ENCODE measurements at places on chromosomes 2 and 18.

- DNase-seq: peak; percentile 90
Observed at GRCh38 chr18:35131387-35132020, 90.3 kb downstream of the MAPRE2 start.

GRCh38 chr18:22267697-22268096, 98.3 kb downstream of the GATA6 start:
- no peak for DNase-seq

DNA sequence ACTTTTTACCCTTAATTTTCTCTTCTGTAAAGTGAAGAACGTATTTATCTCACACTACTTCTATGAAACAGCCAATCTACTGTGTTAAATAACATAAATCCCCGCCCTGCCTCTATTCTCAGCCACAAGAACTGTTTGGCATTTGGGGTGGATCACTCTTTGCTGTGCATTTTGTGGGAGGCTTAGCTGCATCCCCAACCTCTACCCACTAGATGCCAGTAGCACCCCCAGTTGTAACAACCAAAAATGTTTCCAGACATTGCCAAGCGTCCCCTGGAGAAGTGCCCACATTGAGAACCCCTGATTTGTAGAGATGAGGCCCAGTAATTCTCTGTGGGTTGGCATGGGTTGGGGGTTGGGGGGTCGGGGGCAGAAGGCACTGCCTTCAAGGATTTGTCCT, 94.7 kb upstream of the BOD1L2 start:
- no peak for DNase-seq

- peak; percentile 35 for DNase-seq
Observed at GRCh38 chr2:36655453-36655852, 41.1 kb upstream of the VIT start.

DNA sequence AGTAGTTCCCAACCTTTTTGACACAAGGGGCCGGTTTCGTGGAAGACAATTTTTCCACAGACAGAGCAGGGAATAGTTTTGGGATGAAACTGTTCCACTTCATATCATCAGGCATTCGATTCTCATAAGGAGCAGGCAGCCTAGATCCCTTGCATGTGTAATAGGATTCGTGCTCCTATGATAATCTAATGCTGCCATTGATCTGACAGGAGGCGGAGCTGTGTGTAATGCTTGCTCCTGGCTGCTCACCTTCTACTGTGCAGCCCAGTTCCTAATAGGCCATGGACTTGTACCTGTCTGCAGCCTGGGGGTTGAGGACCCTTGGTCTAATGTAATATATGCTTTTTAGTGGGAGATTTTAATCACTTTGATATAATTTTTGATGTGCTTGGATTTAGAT, 188.7 kb upstream of the KLHL14 start:
- no peak for DNase-seq

DNA sequence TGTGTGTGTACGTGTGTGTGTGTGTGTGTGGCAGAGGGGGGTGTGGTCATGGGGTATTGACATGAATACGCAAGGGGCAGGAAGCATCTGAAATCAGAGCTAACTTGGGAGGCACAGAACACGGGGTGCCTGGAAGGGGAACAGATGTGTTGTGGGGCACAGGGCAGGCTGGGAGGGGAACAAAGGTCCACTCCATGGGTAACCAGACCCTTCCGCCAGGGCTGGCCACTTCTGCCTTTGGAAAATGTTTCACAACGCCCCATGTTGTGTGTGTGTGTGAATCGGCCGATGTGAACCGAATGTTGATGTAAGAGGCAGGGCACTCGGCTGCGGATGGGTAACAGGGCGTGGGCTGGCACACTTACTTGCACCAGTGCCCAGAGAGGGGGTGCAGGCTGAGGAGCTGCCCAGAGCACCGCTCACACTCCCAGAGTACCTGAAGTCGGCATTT, at the start of gene SLC11A1:
Gene SLC11A1, plus strand, starts transcription at position 358 of the 451 bp plus-strand sequence. CDS start 96 bp downstream, outside the sequence.
- no peak for DNase-seq

DNA sequence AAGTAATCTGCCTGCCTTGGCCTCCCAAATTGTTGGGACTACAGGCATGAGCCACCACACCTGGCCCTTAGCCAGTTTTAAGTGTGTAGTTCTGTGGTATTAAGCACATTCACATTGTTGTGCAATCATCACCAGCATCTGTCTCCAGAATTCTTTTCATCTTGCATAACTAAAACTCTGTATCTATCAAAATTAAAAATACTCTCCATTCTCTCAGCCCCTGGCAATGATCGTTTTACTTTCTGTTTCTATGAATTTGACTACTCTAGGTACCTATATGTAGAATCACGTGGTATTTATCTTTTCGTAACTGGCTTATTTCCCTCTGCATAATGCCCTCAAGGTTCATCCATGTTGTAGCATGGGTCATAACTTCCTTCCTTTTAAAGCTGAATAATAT, 45.5 kb upstream of the CAVIN2 start:
- DNase-seq: no peak

- DNase-seq: no peak
Observed at GRCh38 chr2:76640905-76641304, 881.3 kb downstream of the LRRTM4 start.

DNA sequence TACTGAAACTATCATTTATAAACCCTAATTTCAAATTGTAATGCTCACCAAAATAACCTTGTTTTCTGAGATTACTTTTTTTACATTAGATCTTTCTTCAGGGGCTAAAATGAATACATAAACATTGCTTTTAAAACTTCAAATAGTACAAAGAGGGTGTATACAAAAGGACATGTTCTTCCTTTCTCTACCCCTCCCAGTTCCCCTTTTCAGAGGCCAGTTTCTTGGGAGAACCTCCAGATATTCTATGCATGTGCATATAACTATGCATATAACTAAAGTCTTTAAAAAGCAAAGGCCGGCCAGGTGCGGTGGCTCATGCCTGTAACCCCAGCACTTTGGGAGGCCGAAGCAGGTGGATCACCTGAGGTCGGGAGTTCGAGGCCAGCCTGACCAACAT, 10.6 kb upstream of the FAM117B start:
- DNase-seq: no peak

DNA sequence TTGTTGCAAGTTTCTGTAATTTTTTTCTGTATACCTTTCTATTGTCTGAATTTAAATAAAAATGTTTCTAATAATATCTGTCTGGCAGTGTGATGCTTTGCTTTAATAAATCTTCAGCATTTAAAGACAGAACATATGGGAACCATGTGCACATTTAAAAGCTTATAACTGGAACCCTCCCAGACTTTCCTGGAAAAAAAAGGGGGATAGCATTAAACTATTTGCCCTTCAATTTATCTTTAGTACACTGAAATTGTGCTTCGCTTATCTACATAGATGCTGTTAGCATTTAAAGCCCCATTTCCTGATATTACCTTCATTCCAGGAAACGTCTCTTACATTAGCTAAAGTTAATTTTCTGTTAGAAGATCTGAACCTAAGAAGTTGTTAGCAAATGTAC, 64.6 kb downstream of the ZC3H6 start:
- no peak for DNase-seq

DNA sequence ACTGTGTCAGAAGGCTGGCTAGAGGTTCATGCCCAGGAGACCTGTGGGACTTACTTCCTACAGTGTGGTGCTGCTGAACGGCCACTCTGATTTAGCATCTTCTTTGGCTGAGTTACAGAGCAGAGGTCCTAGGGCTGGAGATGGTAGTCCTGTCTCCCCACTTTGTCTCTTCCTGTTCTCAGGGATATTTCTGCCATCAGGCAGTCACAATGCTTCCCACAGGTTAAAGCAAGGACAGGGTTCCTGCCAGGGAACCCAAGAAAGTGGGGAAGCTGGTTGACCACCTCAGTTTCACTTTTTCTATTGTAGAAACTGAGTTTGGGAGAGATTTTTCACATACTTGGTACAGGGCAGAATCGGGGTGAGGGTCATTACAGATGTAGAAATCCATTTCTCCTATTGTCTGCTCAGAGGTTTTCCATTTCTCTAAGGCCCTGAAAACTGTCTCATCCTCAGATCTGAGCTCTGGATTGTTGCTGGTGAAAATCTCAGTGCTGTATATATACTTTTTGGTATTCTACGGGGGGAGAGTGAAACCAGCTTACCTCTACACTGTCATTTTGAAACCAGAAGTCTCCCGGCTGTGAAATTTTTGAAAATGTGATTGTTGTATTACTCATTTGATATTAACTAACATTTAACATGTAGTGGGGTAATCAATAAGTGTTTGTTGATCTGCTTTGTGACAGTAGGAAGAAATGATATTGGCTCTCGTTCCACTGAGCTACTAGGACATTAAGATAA, 37.0 kb upstream of the MEP1B start:
- DNase-seq: no peak

GRCh38 chr2:233430651-233431050, 76.4 kb downstream of the DGKD start:
- DNase-seq: no peak

- peak; percentile 57 for DNase-seq
Observed at GRCh38 chr2:178804791-178805190, 2.4 kb downstream of the TTN start.

DNA sequence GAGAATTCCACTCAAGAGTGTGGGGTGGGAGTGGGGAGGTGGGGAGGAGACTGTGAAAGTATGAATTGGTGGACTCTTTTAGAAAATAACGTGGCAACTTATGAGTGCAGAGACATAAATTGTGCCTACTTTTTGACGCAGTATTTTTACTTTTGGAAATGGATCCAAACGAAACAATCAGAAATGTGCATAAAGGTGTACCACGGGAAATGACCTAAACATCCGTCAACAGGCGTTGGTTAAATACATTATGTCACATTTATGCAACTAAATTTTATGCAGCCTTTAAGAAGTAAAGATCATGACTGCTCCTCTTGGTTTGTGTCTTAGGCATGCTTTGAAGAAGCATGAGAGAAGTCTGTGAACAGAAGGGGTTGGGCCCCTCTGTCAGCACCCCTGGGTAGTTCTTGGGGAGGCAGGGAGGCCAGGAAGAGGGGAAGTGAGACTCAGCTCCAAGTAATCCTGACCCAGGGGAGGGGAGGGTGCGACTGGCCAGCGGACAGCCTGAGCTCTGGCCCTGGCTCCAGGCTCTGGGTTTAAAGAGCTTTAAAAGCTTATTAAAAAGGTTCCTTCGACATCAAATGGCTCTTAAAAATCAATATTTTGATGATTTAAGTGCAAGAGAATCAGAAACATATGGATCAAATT, 126.4 kb upstream of the HAAO start:
- no peak for DNase-seq

- no peak for DNase-seq
Observed at GRCh38 chr2:188146888-188147287, 144.8 kb upstream of the GULP1 start.

DNA sequence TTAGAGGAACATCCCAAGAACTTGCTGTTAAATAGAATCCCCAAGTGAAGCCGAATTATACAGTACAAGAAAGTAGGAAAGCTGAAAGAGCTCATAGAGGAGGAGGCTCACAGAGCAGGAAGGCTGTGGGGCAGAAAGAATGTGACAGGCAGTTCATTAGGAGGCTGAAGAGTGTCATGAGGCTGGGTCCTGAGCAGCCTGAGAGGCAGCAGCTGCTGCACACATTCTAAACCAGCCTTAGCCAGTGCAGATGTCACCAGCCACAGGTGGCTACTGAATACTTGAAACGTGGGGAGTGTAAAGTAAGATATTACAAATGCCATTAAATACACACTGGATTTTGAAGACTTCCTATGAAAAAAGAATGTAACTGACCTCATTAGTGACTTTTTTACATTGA, 490.2 kb upstream of the KLHL29 start:
- DNase-seq: no peak

- no peak for DNase-seq
Observed at GRCh38 chr2:232282508-232283055, 96.0 kb upstream of the ALPP start.

- peak; percentile 39 for DNase-seq
Observed at GRCh38 chr2:105804266-105804665, 59.6 kb downstream of the NCK2 start.

GRCh38 chr2:70477441-70477844, 76.2 kb downstream of the TGFA start:
- DNase-seq: no peak

- DNase-seq: no peak
Observed at GRCh38 chr2:152396763-152397162, 61.8 kb downstream of the FMNL2 start.

DNA sequence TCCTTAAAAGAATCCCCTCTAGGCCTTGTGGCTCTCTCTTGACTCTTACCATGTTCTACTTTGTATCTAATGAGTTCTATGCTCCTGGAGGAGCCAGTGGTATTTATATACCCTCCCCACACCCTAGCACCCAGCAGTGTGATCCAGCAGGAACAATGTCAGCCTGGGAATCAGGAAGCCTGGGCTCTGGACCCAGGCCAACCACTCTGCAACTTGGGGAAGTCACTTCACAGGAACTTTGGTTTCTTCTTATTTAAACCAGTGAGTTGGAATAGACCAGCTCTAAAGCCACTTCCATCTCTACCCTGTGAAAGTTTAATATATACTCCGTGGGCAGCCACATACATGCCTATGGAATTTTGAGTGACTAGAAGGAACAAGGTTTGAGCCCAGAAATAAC, 11.6 kb upstream of the SPTBN1 start:
- no peak for DNase-seq

DNA sequence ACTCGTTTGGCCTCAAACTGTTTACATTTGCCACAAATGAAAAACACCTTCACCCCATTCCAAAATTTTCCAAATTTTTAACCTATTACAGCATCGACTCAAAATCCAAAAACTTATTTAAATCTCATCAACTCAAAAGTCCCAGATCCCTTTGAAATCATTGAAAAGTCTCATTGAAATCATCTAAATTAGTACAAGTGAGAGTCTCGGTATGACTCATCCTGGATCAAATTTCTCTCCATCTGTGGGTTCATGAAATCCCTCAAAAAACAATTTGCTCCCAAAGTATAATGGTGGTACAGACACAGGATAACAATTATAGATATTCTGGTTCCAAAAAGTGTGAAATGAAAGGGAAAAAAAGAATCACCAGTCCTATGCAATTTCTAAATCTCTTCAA, 65.1 kb downstream of the LRP1B start:
- no peak for DNase-seq

GRCh38 chr2:37367984-37368383, 23.6 kb downstream of the QPCT start:
- no peak for DNase-seq

DNA sequence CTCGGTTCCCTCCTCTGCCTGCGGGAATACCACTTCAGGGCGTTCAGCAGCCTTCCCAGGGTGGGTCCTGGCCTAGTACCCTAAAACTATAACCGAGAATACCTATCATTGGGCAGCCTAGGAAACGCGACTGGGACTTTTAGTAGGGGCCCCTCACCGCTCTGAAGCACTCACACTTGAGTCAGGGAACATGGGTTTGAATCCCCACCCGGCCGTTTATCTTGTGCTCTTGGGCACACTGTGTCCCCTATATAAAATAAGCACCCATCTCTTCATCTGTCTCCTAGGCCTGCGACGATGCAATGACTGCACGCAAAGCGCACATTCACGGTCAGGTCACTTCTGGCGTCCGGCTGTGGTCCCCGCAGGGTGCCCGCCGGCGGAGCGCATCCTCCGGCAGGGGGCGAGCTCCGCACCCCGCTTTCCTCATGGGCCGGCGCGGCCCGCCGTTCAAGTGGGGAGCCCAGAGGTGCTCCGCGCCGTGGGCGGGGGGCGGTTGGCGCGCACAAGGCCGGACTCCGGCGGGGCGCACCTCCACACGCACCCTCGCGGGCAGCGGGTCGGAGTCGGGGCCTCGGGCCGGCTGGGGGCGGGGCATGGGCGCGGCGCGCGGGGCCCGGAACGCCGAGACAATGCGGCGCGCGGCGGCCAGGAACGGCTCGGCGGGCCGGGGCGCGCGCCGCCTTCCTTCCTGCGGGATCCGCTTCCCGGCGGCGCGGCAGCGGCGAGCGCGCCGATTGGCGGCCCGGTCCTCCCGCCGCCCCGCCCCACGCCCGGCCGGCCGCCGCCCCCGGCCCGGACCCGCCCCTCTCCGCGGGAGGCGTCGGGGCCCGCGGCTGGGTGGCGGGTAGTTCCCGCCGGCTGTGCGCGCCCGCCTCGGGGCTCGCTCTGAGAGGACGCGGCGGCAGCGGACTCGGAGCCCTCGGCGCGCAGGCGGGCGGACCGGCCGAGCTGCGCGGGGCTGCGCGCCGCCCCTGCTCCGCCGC, at the start of gene ASAP2:
Gene ASAP2, plus strand, starts transcription at position 850 of the 986 bp plus-strand sequence. CDS start 293 bp downstream, outside the sequence.
- DNase-seq: peak; percentile 28

Measured in COLO829 (cell line).